ENCODE measurements at places on chromosomes 1 and 21.

GRCh38 chr1:198968866-198969265 is 330.0 kb downstream of the PTPRC start:
- no peaks in the 10 kb centered on the region for H3K36me3 ChIP-seq
- no peak for DNase-seq
- no peaks in the 10 kb centered on the region for H3K4me1 ChIP-seq
- H3K27me3 ChIP-seq = no peaks in the 10 kb centered on the region
- no peak overlapping the region for H3K27ac ChIP-seq

DNA sequence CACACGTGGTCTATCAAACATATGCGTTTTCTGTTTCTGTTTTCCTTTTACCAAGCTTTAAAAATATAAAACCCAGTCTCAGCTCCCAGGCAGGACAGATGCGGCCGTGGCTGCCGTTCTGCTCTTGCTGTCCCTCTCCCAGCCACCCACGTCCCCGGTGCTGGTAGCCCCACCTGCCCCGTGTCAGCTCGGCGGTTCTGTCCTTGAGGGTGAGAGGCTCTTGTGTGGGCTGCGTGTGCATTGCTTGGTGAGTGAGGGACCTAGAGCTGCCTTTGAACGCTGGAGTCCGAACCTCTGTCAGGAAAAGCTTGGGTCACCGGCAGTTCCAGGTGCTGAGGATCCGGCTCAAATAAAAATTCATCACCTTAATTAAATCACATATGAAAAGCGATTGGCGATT is 4.4 kb downstream of the RER1 start:
- H3K27me3 ChIP-seq = no peaks in the 10 kb centered on the region
- no peak overlapping the region for H3K4me3 ChIP-seq
- no peak overlapping the region for H3K27ac ChIP-seq
- H3K36me3 ChIP-seq = peaks cover 62% of the 10 kb centered on the region
- H3K4me1 ChIP-seq = peaks cover 59% of the 10 kb centered on the region

DNA sequence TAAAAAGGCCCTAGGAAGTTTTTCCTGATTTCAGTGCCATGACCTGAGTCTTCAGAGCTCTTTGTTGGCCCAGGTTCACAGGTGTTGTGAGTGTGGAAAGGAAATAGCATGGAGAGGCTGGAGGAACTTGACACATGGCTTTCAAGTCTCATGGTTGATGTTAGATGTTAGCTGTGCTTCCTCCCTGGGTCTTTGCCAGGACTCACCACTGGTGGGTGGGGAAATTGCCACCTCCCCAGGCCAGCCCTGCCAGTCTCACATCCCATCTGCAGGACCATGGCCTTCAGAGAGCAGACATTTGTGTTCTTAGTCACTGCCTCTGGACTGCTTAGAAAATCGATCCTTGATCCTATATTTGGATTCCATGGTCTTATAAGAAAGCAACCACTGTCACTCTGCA is 383.2 kb downstream of the DISC1 start:
- no peak overlapping the region for H3K27ac ChIP-seq
- DNase-seq = no peak
- H3K4me1 ChIP-seq = peaks cover 8% of the 10 kb centered on the region
- no peaks in the 10 kb centered on the region for H3K36me3 ChIP-seq
- no peaks in the 10 kb centered on the region for H3K27me3 ChIP-seq

GRCh38 chr1:52455686-52456085 is 51.3 kb downstream of the PRPF38A start:
- H3K4me1 ChIP-seq = no peaks in the 10 kb centered on the region
- H3K36me3 ChIP-seq = peaks cover 9% of the 10 kb centered on the region
- H3K4me3 ChIP-seq = no peak overlapping the region

DNA sequence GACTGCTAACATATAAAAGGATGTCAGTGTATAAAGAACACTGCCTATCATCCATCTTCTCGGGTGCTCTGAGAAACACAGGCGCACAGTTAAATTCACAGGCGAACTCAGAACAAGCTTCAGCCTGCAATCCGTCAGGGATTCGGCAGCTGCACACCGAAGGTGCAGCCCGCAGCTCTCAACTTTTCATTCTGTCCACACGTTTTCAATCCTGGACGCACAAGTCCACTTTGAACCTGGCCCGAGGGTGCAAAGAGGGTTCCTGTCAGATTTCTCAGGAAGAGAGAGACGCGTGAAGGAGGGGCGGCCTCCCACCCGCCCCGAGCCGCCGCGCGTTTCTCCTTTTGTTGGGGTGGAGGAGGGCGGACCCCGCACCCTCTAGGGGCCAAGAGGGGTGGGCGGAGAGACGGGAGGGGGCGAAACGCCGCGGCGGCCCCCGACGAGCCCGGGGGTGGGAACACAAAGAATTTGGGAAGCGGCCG is 724 bp downstream of the DOCK7 start:
- no peaks in the 10 kb centered on the region for H3K27me3 ChIP-seq
- H3K36me3 ChIP-seq = no peaks in the 10 kb centered on the region
- H3K27ac ChIP-seq = peak overlapping the region; percentile 93
- H3K4me1 ChIP-seq = peaks cover 52% of the 10 kb centered on the region

DNA sequence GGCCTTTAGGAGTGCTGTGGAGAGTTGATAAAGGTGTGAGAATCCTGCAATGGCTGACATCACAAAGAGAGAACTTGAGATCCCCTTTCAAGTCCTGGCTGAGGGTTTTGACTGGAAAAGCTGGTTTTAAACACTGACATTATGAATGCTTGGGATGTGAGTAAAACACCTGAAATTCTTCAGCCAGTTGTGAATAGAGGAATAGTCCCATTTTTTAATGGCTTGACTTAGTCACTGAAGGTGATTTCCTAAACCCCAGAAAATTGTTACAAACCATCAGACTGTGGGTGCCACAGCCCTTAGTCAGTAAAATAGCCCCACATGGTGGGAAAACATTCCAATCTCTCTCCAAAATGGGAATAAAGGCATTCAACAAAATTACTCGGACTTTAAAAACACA is 107.7 kb upstream of the LMO4 start:
- no peaks in the 10 kb centered on the region for H3K36me3 ChIP-seq
- DNase-seq = no peak
- no peak overlapping the region for H3K27ac ChIP-seq
- peaks cover 3% of the 10 kb centered on the region for H3K4me1 ChIP-seq

- no peaks in the 10 kb centered on the region for H3K27me3 ChIP-seq
- peaks cover 11% of the 10 kb centered on the region for H3K4me1 ChIP-seq
- DNase-seq = no peak
- H3K4me3 ChIP-seq = no peak overlapping the region
- H3K27ac ChIP-seq = no peak overlapping the region
Measured at GRCh38 chr1:43766086-43766784, 58.9 kb downstream of the ST3GAL3 start.

- no peaks in the 10 kb centered on the region for H3K27me3 ChIP-seq
- no peaks in the 10 kb centered on the region for H3K36me3 ChIP-seq
- no peak overlapping the region for H3K4me3 ChIP-seq
- H3K27ac ChIP-seq = no peak overlapping the region
- H3K4me1 ChIP-seq = peaks cover 27% of the 10 kb centered on the region
Measured at GRCh38 chr1:167229719-167230385, 9.2 kb downstream of the POU2F1 start.

- no peaks in the 10 kb centered on the region for H3K36me3 ChIP-seq
- DNase-seq = no peak
- H3K4me1 ChIP-seq = no peaks in the 10 kb centered on the region
- no peak overlapping the region for H3K4me3 ChIP-seq
Measured at GRCh38 chr1:171683870-171684269, 31.4 kb upstream of the MYOC start.

- no peaks in the 10 kb centered on the region for H3K4me1 ChIP-seq
- no peaks in the 10 kb centered on the region for H3K27me3 ChIP-seq
- no peak overlapping the region for H3K4me3 ChIP-seq
- DNase-seq = no peak
- H3K27ac ChIP-seq = no peak overlapping the region
Measured at GRCh38 chr1:19682257-19682656, 17.6 kb downstream of the HTR6 start.

- no peak overlapping the region for H3K4me3 ChIP-seq
- no peak overlapping the region for H3K27ac ChIP-seq
- H3K4me1 ChIP-seq = peaks cover 32% of the 10 kb centered on the region
- DNase-seq = no peak
Measured at GRCh38 chr1:9385801-9386573, 93.3 kb downstream of the SPSB1 start.

DNA sequence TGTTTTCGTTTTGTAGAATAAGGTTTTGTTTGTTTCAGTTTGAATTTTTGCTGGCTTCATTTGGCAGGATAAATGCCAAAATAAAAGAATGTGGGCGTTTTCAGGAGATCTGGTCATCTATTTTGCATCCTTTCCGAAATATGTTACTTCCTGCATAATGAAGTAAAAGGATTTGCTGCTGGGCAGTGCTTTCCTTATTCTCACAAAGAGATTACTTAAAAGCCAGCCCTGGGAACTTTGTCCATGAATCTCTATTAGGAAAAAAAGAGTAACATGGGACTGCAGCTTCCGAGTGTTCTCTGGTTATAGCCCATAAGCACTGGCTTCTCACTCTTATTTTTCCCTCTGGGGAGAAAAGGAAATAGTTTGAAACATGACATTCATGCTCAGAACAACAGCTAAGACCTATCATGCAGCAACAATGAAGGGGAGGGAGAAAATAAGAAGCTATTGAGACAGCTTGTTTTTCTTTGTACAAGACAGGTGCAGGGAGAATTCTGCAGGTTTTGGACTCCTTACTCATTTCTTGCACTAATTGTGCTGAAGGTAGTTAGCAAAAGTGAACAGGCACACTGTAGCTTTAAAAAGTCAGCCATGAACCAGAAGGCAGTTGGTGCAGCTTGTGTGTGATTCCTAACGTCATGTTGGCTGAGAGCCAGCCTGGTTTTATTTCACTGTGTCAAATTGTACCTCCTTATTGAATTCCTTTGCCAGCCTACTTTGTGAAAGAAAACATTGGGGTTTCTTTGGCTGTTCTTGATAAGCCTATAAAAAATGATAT is at the start of gene SAMD13:
Gene SAMD13 (plus strand): TSS at position 705 of the 781 bp plus-strand sequence. CDS start 1,527 bp downstream, outside the sequence.
- H3K36me3 ChIP-seq = no peaks in the 10 kb centered on the region
- peak within 1 kb of the TSS; percentile 84 for H3K27ac ChIP-seq
- peaks cover 49% of the 10 kb centered on the region for H3K4me1 ChIP-seq
- H3K27me3 ChIP-seq = no peaks in the 10 kb centered on the region

- no peak overlapping the region for H3K27ac ChIP-seq
- DNase-seq = no peak
- H3K27me3 ChIP-seq = no peaks in the 10 kb centered on the region
- no peaks in the 10 kb centered on the region for H3K4me1 ChIP-seq
Measured at GRCh38 chr21:29601047-29601446, 302.3 kb downstream of the BACH1 start.

GRCh38 chr1:183353597-183353996 is 64.6 kb downstream of the NMNAT2 start:
- DNase-seq = no peak
- peaks cover 12% of the 10 kb centered on the region for H3K4me1 ChIP-seq
- no peak overlapping the region for H3K4me3 ChIP-seq
- H3K27me3 ChIP-seq = no peaks in the 10 kb centered on the region
- H3K27ac ChIP-seq = no peak overlapping the region
- H3K36me3 ChIP-seq = no peaks in the 10 kb centered on the region

- peaks cover 38% of the 10 kb centered on the region for H3K4me1 ChIP-seq
- DNase-seq = peak; percentile 85
- no peaks in the 10 kb centered on the region for H3K36me3 ChIP-seq
Measured at GRCh38 chr1:244047621-244048255, 3.3 kb upstream of the ZBTB18 start.

- DNase-seq = no peak
- H3K27ac ChIP-seq = no peak overlapping the region
- H3K4me3 ChIP-seq = no peak overlapping the region
- H3K36me3 ChIP-seq = peaks cover 94% of the 10 kb centered on the region
- H3K27me3 ChIP-seq = no peaks in the 10 kb centered on the region
Measured at GRCh38 chr1:39328586-39329121, 124.2 kb downstream of the MACF1 start.

GRCh38 chr1:29225361-29225760 is 5.4 kb downstream of the MECR start:
- H3K36me3 ChIP-seq = peaks cover 24% of the 10 kb centered on the region
- no peaks in the 10 kb centered on the region for H3K27me3 ChIP-seq
- no peak overlapping the region for H3K27ac ChIP-seq
- peaks cover 10% of the 10 kb centered on the region for H3K4me1 ChIP-seq
- no peak for DNase-seq
- no peak overlapping the region for H3K4me3 ChIP-seq

DNA sequence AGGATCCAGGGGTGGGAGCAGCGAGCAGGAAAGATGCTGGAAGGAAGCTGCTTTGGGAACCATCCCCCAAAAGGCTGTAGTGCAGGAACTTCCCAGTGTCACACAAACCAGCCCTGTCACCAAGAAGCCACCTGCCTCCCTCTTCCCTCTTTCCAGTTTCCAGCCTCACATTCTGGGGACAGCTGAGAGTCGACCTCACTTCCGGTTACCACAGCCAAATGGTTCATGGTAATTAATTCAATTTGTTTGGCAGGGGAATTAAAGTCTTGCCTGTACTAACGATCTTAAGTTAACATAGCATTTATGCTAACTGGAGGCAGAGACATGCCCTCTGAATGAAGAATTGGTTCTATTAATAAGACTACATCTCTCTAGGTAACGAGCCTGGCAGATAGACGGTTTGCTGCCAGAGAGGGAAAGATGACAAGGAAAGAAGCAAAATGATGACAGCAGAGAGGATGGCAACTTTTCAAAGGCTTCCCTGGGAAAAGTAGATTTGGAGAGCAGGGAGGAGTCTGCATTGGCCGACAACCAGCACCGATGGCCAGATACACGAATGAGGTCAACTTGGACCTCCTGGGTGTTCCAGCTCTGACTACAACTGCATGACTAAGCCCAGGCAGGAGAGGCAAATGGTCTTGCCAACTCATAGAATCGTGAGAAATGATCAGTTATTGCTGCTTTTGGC is 64.1 kb downstream of the TMCO4 start:
- peak; percentile 69 for DNase-seq
- no peaks in the 10 kb centered on the region for H3K27me3 ChIP-seq
- H3K4me1 ChIP-seq = peaks cover 13% of the 10 kb centered on the region
- H3K36me3 ChIP-seq = peaks cover 26% of the 10 kb centered on the region

GRCh38 chr1:207203541-207203940 is 99.5 kb downstream of the C4BPA start:
- H3K36me3 ChIP-seq = no peaks in the 10 kb centered on the region
- no peak overlapping the region for H3K27ac ChIP-seq

- no peak overlapping the region for H3K4me3 ChIP-seq
- H3K27me3 ChIP-seq = no peaks in the 10 kb centered on the region
- H3K36me3 ChIP-seq = peaks cover 42% of the 10 kb centered on the region
- peak overlapping the region; percentile 62 for H3K27ac ChIP-seq
- no peak for DNase-seq
- peaks cover 31% of the 10 kb centered on the region for H3K4me1 ChIP-seq
Measured at GRCh38 chr1:65431111-65431705, 10.7 kb downstream of the LEPR start.

All from suprapubic skin (tissue), 4 donors.